Foreskin keratinocyte (primary cell): ENCODE measurements at places on chromosomes 16 and 17. TPM values are rescaled to one million over a fixed set of nuclear protein-coding genes. Genes with fewer than 3 reads are reported as not detected.

The PPY gene
- total RNA-seq = not detected in 2 replicates

The TMEM235 gene
- total RNA-seq = not detected in 2 replicates

The MMP28 gene
- 4.1 and 4.5 TPM in 2 replicates for total RNA-seq

The PRKCB gene
- 0.20 TPM in 1 of 2 replicates, not detected in the other for total RNA-seq

The NPIPA5 gene
- 8.0 and 10.9 TPM in 2 replicates for total RNA-seq

The DPEP3 gene
- not detected in 2 replicates for total RNA-seq

The SOX9 gene
- total RNA-seq = 50.5 and 66.3 TPM in 2 replicates

The PPL gene
- total RNA-seq = 33.4 and 41.5 TPM in 2 replicates

The KIF19 gene
- total RNA-seq = 0.03 and 0.04 TPM in 2 replicates

The SLFN14 gene
- total RNA-seq = not detected in 2 replicates

The HES7 gene
- total RNA-seq = 1.0 and 1.1 TPM in 2 replicates

The SLC6A2 gene
- 0.07 TPM in 1 of 2 replicates, not detected in the other for total RNA-seq

The PDILT gene
- not detected in 2 replicates for total RNA-seq

The QPRT gene
- total RNA-seq = 80.5 and 91.7 TPM in 2 replicates

The RNF222 gene
- total RNA-seq = 0.07 TPM in 1 of 2 replicates, not detected in the other

The B9D1 gene
- total RNA-seq = 32.6 and 34.7 TPM in 2 replicates

The MYL4 gene
- total RNA-seq = not detected in 2 replicates

The GABARAP gene
- total RNA-seq = 162 and 204 TPM in 2 replicates

The KRT9 gene
- total RNA-seq = 1.0 and 1.3 TPM in 2 replicates

The PRDM7 gene
- not detected in 2 replicates for total RNA-seq

The KIF18B gene
- 17.0 and 23.2 TPM in 2 replicates for total RNA-seq

The SMIM22 gene
- 47.9 and 80.8 TPM in 2 replicates for total RNA-seq

The HOXB3 gene
- total RNA-seq = 0.04 and 0.48 TPM in 2 replicates

The UBALD1 gene
- 11.5 and 11.9 TPM in 2 replicates for total RNA-seq

The ANKFN1 gene
- total RNA-seq = not detected in 2 replicates

The VMO1 gene
- total RNA-seq = 0.51 and 0.74 TPM in 2 replicates
